ENCODE measurements at places on chromosomes 5 and 9.
A peak's percentile ranks its signal among the peaks of the same experiment; 100 is the strongest.

- DNase-seq, result no peak
Measured at GRCh38 chr9:122536134-122536533, 9.0 kb upstream of the OR1N1 start.

DNA sequence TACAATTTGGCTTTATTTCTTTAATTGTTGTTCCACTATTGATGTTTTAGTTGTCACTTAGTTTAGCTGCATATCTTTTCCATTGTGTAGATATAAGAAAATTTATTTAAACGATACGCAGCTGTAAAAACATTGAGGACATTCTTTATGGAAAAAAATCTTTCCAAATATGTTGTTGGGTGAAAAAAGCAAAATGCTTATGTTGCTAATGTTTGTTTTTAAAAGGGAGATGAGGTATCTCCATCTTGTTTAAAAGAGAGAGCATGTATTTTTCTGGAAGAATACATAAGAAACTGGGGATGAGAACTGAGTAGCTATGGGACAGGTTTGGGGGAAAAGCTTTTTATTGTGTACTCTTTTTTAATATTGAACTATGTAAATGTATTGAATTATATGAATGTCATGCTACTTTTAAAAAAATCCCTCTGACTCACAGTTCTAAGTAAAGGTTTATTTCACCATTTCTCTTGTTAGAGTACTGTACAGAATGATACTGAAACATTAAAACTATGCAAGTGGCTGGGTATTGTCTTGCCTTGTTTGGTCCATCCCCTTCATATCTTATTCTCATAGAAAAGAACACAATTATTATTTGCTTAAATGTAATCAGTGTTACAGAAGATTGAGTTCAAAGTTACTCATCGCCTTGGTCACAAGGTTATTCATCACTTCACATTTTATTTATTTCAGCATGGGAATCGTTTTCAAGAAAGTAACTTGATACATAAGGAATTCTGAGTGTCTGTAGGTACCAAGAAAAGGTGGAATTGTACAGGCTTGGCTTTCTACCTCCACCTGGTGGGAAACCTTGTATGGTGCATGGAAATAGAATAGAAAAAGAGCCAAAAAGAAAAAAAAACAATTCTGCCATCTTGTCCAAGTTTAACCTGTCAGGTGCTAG, 85.8 kb downstream of the RIC1 start:
- no peak for DNase-seq

DNA sequence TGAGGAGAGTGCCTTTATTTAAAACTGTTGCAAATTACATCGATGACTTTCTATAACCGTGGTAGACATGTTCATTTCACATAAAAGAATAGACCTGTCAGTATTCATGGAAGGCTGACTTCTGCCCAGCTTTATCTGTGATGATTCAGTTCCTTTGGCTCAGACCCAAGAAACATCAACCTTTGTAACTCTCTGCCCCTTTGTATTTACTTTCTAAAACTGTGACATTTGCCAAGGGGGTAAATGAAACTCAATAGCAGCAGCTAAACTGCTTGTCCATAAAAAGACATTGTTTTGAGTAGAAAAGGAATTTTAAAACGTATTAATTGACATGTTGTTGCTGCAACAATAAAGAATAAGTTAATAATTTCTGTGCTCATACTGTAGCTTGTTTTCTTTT, 137.8 kb upstream of the ANKH start:
- DNase-seq, result peak; percentile 51

- no peak for DNase-seq
Measured at GRCh38 chr5:14161825-14162556, 18.8 kb downstream of the TRIO start.

- no peak for DNase-seq
Measured at GRCh38 chr5:175517824-175518450, 39.6 kb downstream of the SFXN1 start.

DNA sequence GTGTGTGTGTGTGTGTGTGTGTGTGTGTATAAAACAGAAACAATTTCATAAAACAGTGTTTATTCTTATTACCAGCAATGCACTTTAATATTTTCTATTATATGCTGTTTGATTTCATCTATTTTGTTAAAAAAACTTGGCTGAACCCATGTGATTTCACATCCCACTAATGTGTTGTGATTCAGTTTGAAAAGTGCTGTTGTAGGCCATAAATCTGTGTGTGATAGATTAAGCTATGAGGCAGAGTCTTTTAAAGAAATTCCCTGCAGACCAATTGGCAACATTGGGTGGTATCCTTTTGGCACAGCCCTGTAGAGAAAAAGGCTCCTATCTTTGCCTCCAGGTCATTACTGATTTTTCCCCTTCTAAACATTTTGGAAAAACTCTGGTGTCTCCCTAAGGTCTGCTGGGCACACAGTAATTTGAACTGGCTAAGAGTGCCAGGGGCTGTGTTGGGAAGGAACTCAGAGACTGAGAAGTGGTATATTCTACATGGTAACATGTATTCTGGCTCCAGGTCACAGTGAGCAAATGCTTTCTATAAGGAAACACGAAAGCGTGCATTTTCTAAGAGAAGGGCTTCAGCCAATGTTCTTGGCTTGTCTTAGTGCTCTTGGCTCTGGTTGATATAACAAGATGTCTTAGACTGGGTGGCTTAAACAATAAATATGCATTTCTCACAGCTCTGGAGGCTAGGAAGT, 4.5 kb downstream of the CAMK4 start:
- no peak for DNase-seq

DNA sequence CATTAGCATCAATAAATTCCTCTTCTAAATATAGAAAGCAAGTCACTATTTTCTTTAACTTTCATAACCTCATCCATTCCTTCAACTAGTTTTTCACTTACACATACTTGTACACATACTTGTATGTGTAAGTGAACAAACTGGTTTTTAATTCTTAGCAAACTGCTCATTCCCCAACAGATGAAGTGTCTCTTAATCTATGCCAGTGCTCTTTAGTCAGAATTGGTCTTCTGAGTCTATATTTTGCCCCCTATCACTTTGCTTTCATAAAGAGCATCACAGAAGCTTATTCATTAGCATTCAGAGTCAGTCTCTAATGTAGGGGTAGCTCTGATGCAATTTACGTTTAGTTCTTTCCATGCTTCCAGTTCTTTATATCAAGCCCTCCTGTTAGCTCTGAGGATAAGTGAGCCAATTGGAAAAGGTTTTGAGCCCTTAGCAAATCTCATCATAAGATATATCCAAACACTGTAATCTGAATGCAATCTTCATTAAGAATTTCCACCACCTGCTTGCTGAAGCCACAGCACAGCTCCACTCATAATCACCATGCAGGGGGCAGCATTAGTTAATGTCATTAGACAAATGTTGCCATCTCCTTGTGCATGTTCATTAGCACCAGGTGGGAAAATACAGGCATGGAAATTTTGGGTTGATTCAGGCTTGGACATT, 178.5 kb upstream of the SLC24A2 start:
- no peak for DNase-seq

DNA sequence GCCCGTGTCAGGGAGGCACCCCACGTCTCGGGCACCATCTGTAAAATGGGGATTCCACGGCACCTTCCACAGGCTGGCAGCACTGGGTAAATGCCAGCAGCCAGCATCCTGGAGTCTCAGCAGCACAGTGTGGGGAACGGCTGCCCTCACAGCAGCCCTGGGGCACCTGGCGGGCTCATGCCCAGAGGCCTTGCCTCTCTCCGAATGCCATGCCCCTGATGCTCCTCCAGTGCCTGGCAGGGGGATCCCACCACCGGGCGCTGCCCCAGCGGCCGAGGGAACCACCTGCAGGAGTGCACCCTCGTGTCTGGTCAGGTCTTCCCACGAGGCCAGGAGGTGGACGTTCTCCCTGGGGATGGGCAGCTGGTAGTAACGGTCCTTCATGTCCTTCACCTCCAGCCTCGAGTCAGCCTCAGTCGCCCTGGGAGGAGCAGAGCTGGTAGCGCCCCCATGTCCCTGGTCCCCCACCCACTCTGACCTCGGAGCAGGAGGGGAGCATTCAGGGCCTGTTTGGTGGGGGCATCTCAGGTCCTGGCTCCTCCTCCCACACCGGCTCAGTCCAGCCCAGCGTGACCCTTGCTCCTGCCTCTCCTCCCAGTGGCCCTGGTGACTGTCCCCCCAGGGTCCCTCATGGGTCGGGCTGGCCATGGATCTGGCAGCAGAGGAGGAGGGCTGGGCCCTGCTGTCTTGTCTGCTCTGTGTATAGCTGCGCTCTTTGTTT, 49.9 kb upstream of the NRARP start:
- DNase-seq, result no peak

GRCh38 chr9:107699231-107699630, 209.7 kb upstream of the KLF4 start:
- no peak for DNase-seq

DNA sequence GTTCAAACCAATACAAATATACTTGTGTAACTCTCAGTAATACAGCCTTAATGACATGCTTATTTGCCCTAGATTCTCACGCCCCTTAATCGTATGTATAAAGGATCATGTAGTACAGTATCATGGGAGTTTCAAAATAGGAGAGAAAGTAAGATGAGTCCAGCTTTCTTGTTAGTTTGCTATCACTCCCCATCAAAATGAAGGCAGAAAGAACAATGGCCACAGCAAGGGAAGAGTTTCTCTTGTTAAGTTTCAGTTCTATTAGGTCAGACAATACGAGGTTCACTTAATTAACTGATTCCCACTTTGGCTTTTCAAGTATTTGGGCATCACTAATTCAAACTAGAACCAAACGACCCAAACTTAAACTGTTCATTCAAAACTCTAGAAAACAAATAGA, 55.4 kb downstream of the CDC14B start:
- no peak for DNase-seq

GRCh38 chr5:35545190-35545589, 72.5 kb upstream of the SPEF2 start:
- no peak for DNase-seq

DNA sequence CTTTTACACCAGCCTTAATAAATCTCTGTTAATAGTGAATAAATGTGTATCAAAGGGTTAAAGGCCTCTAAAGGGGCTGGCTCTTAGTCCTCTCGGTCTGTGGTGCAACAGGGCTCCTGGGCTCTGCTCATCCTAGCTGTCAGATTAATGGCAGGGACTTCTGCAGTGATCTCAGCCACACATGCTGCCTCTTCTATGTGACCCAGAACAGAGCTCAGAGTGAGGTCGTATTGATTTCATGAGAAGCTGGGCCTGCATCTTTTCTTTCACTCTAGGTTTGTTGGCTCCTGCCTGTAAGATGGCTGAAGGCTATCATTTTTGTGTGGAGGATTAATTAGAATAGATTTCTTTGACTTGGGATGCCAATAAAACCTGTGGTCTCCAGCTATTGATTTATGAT, 165.0 kb upstream of the GLRA1 start:
- DNase-seq, result no peak

DNA sequence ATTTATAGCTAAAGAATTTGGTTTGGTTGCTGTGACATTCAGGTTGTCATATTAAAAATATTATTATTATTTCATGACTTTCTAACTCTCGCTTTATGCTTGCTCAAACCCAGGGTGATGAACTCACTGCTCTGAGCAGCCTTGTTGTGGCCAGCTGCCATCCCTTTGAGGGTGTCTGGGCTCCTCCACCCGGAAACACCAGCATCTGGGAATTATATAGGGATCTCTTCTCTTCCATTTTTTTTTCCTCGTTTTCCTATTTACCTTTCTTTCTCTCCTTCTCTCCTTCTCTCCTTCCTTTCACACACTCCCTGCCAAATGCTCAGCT, 355.8 kb upstream of the SMARCA2 start:
- no peak for DNase-seq

DNA sequence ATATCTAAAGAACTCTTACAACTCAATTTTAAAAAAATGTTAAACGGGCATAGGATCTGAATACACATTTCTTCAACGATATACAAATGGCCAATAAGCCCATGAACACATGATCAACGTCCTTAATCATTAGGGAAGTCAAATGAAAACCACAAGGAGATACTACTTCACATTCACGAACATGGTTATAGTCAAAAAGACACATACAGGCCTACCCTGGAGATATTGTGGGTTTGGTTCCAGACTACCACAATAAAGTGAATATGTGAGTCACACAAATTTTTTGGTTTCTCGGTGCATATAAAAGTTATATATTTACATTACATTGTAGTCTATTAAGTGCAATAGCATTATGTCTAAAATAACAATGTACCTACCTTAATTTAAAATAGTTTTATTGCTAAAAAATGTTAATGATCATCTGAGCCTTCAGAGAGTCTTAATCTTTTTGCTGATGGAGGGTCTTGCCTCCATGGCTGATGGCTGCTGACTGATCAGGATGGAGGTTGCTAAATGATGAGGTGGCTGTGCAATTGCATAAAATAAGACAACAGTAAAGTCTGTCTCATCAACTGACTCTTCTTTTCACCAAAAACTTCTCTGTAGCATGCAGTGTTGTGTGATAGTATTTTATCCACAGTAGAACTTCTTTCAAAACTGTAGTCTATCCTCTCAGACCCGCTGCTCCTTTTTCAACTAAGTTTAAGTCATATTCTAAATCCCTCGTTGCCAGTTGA, 15.1 kb downstream of the AK3 start:
- DNase-seq, result no peak

- no peak for DNase-seq
Measured at GRCh38 chr5:129963359-129963758, 59.1 kb downstream of the CHSY3 start.

DNA sequence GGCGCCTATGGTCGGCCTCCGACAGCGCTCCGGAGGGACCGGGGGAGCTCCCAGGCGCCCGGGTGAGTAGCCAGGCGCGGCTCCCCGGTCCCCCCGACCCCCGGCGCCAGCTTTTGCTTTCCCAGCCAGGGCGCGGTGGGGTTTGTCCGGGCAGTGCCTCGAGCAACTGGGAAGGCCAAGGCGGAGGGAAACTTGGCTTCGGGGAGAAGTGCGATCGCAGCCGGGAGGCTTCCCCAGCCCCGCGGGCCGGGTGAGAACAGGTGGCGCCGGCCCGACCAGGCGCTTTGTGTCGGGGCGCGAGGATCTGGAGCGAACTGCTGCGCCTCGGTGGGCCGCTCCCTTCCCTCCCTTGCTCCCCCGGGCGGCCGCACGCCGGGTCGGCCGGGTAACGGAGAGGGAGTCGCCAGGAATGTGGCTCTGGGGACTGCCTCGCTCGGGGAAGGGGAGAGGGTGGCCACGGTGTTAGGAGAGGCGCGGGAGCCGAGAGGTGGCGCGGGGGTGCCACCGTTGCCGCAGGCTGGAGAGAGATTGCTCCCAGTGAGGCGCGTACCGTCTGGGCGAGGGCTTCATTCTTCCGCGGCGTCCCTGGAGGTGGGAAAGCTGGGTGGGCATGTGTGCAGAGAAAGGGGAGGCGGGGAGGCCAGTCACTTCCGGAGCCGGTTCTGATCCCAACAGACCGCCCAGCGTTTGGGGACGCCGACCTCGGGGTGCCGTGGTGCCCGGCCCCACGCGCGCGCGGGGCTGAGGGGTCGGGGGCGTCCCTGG, 561 bp downstream of the DAPK1 start:
- peak; percentile 47 for DNase-seq

Measured in MG63 (cell line).